ENCODE measurements at places on chromosomes 7 and 10.
A peak's percentile ranks its signal among the peaks of the same experiment; 100 is the strongest.

- DNase-seq = peak; percentile 68
Measured at GRCh38 chr7:25025218-25025671, 45.3 kb upstream of the OSBPL3 start.

DNA sequence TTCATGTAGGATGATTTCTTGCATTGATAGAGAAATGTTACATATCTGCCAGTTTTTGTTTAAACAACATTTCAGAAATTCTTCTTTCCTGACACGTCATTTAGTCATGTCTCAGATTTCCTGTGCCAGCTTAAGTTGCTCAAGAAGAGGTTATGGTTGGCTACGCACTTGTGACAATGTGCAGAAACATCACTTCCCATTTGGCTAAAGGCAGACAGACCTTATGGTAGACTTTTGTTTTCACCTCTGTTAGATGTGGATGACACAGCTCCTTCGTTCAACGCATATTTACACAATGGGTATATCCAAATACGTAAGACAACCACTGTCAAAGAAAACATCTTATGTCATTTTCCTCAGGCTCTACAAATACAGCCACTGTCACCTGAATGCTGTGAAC lies 125.8 kb downstream of the DOCK4 start:
- peak; percentile 56 for DNase-seq

DNA sequence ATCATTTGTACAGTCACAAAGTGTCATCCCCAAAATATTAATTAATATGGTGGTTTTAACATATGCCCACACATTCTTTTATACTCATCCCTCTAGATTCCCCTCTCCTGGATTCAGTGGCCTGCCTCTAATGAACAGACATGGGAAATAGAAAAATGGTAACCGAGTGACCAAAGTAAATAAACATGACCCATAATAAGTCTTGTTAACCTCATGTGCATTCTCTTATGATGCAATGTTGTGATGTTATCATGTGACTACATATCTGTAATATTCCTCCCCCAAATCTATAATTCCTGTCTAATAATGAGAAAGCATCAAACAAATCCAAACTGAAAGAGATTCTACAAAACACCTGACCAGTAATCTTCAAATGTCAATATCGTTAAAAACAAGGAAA lies 164.5 kb upstream of the PRSS1 start:
- no peak for DNase-seq

DNA sequence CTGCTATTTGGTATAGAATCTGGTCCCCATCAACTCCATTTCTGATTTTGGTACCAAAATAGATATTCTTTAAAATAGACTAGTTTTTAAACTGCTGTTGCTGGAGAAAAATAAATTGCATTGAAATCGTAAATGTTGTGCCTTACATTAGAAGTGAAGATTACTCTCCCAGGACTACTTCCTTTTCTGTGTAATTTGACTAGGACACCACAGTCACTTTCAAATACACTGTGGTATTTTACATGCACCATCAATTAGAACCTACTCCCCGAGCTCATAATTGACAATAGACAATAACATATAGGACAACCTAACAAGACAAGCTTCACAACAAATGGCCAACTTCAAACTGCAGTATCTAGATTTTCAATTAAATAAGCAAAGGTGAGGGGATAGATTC lies 211.5 kb downstream of the DGKB start:
- no peak for DNase-seq

- DNase-seq = no peak
Measured at GRCh38 chr7:118511146-118511545, 286.6 kb downstream of the ANKRD7 start.

- peak; percentile 40 for DNase-seq
Measured at GRCh38 chr10:61869774-61870525, 31.5 kb upstream of the ARID5B start.

DNA sequence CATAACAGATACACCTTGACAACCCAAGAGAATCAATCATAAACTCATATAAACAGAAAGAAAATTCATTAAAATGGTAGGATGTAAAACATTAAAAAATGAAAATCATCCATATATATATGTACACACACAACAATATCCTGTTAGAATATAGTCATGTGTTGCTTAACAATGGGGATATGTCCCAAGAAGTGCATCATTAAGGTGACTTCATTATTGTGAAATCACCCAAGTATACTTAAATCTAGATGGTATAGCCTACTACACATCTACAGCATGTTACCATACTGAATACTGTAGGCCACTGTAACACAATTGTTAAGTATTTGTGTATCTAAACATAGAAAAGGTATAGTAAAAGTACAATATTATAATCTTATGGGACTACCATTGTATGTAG lies 115.8 kb upstream of the TMEM168 start:
- DNase-seq = no peak
